ENCODE measurements at places on chromosomes 2 and 18.

DNA sequence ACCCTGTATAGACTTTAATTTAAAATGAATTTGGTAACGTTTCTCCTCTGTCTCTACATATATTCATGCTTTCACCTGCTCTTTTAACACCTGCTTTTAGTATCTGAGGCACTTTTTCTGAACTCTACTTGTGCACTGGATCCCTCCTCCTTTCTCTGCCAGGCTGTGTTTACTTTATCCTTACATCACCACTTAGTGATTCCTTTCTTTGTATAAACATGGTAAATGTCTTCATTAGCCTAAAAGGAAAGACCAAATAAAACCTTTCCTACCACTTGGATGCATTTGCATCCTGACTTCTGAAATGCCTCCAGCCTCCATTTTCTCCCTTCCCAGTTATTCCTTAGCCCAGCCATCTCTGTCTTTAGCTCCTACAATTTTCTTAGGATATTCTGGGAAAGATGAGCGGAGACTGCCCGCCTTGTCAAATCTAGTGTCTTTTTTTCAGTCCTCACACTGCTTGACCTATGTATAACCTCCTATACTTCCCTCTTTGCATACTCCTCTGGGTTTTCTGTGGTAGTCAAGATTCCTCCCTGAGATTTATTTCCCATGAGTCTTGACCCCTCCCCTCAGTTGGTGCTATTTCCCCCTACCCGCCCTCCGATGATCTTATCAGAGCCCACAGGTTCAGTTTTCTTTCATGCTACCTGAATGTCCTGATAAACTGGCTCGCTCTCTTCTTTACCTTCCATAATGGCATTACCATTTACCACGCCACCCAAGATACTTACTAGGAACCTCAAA, 44.8 kb downstream of the REL start:
- DNase-seq = no peak

DNA sequence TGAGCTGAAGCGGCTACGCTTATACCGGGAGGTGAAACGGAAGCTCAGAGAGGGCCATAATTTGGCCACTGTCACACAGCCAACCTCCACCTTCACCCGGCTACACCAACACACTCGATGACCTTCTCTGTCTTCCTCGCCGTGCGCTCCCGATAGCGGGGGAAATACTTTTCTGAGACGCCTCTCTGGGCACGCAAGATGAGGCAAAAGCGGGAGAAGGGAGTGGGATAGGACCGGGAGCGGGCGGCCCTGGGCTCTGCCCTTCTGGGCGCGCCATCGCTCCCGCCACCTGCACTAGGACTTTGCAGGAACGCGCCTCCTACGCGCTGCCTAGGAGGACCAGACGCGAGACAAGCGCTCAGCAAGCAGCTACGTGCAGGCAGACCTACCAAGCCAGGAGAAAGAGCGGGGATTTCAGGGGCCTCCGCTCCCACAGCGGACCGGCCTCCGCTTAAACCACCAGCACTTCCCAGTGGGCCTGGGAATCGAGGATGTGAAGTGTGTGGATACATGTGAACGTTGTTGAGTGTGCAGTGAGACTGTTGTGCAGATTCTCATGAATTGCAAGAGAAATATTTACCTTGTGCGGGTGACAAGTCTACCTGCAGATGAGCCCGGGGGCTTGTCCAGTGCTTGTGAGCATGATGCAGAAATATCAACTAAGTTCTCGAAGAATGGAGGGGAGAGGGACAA, 11.4 kb downstream of the SIX3 start:
- DNase-seq = no peak

GRCh38 chr18:24679062-24679461, 218.6 kb downstream of the HRH4 start:
- DNase-seq = no peak

DNA sequence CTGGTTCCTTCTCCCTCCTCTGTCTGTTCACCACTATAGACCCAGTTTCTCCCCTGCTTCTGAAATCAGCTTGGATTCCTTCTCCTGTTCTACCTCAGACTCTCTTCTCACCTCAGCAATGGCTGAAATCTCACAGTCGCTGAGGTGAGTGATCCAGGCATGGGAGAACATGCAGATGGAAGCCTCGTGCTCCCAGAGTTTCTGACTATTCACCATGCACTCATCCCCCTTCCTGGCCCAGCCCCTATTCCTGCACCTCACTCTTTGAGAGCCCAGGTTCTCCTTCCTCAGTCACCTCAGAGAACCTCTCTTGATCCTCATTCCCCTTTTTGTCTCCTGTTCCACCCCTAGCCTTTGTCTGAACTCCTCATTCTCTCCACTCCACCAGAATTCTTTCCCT, 78.5 kb downstream of the SPTBN1 start:
- DNase-seq = no peak

DNA sequence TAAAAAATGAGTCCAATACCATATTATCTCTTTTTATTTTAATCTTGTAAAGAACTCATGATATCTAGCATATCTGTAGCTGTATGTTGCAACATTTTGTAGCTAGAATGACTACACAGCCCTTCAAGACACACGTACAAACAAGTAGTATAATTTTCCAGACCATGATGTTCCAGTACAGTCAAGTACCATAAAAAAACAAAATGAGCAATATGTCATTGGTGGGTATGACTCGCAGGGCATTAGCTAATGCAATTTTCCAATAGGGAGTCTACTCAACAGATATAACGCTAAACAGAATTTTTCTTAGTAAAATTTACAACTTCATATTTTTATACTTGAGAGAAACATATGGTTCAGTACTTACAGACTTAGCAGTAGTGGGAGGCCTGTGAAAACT, 53.6 kb upstream of the UGP2 start:
- no peak for DNase-seq

- no peak for DNase-seq
These were observed 49.7 kb downstream of the ARL4C start for GRCh38 chr2:234447189-234447588.

- no peak for DNase-seq
These were observed 71.2 kb downstream of the SEMA4F start for GRCh38 chr2:74725287-74725686.

DNA sequence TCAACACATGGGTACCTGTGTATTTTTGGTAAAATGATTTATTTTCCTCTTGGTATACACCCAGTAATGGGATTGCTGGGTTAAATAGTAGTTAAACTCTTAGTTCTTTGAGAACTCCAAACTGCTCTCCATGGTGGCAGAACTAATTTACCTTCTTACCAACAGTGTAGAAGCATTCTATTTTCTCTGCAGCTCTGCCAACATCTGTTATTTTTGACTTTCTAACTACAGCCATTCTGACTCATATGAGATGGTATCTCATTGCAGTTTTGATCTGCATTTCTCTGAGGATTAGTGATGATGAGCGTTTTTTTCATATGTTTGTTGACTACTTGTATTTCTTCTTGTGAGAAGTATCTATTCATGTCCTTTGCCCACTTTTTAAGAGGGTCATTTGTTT, 180.6 kb downstream of the FSIP2 start:
- DNase-seq = no peak

GRCh38 chr18:57755473-57756067, 47.5 kb downstream of the ATP8B1 start:
- no peak for DNase-seq

- DNase-seq = no peak
These were observed 40.7 kb downstream of the IL1R2 start for GRCh38 chr2:102032368-102033030.

- no peak for DNase-seq
These were observed 60.7 kb upstream of the GATA6 start for GRCh38 chr18:22108674-22109073.

- DNase-seq = no peak
These were observed 460 bp upstream of the LRRFIP1 start for GRCh38 chr2:237626813-237627440.

DNA sequence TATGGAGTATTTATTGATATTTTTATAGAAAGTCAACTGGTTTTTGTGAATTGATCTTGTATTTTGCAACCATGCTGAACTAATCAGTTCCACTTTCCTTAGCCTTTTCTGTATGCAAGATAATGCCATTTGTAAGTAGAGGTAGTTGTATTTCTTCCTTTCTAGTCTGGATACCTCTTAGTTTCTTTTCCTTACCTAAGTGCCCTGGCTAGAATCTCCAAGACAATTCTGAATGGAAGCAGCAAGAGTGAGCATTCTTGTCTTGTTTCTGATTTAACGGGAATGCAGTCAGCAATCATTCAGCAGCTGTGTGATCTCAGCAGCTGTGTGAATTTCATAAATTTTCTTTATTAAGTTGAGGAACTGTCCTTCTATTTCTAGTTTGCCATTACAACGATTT, 73.4 kb downstream of the NRXN1 start:
- DNase-seq = no peak

- DNase-seq = no peak
These were observed 174.1 kb downstream of the NEDD4L start for GRCh38 chr18:58218117-58218516.

- peak; percentile 41 for DNase-seq
These were observed at the start of gene CD302 for GRCh38 chr2:159797543-159798375. CD302 (minus strand) TSS chr2:159798208; CDS start chr2:159798198, 10 bp downstream.

DNA sequence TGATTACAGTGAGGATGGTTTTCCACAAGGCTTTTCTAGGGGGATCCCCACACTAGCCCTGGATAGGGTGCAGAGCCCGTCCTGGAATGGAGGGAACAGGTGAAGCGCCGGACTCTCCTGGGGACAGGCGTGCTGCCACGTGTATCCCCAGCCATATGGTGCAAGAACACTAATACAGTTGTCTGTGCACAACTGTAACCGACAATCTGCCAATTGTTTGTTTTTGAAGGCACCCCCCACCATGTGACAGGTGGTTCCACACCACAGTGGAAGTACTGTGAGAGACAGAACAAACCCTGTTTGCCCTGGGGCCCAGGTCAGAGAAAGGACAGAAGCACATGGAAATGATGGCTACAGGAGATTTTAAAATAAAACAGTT, 52.9 kb downstream of the MYCN start:
- no peak for DNase-seq

All from head of caudate nucleus (tissue), 42 donors.